ENCODE measurements at places on chromosomes 3 and 15.

- no peak for DNase-seq
Observed at GRCh38 chr3:62703451-62704167, 171.6 kb downstream of the CADPS start.

GRCh38 chr3:25433868-25434267, 5.8 kb downstream of the RARB start:
- DNase-seq = no peak

- DNase-seq = no peak
Observed at GRCh38 chr3:68515237-68515636, 417.1 kb downstream of the TAFA4 start.

GRCh38 chr15:71893691-71894090, 83.3 kb downstream of the NR2E3 start:
- no peak for DNase-seq

DNA sequence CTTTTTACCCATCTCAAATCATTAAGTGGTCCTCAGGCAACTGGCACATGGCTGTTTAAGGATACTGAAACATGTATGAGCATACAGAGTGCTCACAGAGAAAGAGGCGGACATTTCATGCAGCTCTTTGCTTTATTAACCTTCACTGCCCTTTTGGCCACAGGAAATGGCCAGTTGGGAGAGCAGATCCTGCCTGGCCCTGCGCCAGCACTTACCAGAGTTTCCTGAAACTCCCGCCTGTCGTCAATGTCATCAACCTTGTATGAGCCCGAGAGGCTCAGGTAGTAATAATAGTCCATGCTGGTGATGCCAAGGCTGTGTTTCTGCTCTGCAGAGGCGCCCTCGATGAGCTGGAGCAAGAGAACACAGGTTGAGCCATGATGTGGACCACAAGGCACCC, 17.8 kb downstream of the LDHAL6B start:
- no peak for DNase-seq

DNA sequence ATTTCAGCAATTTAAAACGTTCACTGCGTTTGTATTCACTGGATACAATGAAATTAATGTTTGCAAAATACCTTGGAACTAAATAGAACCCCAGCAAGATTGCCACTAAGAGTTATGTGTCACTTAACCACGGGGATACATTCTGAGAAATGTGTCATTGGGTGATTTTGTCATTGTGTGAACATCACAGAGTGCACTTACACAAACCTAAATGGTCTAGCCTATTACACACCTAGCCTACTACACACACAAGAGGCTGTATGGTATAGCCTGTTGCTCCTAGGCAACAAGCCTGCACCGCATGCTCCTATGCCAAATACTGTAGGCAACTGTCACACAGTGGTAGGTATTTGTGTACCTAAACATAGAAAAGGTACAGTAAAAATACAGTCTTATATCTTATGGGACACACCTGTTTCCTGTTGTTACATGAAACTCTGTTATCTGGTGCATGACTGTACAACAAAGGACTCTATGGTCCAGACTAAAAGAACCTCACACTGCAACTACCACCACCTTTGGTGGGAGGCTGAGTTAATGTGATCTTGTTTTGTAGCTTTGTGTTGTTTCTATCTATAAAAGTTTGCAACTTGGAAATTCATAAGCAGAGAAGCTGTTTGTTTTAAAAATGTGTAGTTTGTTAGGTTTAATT, 92.2 kb upstream of the NTRK3 start:
- no peak for DNase-seq

DNA sequence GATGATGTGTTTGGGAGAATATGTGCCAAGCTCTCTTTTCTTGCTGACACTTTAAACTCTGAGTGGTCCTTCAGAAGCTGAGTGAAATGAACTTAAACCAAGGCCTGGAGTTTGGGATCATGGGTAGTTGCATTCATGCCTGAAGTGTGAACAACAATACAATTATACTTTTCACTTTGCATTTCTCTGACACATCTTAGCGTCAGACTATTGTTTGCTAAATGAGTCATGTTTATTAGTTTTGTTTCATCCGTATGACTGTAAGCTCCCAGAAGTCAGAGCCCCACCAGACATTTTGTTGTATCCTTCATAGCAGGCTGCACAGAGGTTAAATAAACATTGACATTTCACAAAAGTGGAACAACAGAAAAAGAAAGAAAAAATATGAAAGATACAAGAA, 542.6 kb downstream of the TUSC7 start:
- DNase-seq = no peak

- peak; percentile 99 for DNase-seq
Observed at GRCh38 chr15:90352107-90352893, at the start of gene ZNF774. ZNF774 (plus strand) TSS chr15:90352284; CDS start chr15:90354661, 2,377 bp downstream.

GRCh38 chr15:101089579-101090427, 162.0 kb downstream of the CHSY1 start:
- no peak for DNase-seq

DNA sequence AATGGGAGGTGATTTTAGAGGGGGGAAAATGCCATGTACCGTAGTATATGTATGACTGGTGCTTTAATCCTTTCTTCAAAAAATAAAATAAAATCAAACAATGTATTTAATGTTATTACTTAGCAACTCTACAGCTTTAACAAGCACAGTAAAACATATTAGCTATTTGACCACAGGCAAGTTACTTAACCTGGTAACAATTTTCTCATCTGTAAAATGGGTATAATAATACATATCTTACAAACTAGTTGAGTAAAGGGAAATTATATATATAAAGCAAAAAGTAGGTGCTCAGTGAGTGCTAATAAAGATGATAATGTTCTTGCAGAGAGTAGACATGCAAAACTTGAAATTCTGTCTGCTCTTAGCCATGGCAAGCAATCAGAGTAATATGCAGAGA, 27.9 kb downstream of the SSR3 start:
- DNase-seq = no peak

DNA sequence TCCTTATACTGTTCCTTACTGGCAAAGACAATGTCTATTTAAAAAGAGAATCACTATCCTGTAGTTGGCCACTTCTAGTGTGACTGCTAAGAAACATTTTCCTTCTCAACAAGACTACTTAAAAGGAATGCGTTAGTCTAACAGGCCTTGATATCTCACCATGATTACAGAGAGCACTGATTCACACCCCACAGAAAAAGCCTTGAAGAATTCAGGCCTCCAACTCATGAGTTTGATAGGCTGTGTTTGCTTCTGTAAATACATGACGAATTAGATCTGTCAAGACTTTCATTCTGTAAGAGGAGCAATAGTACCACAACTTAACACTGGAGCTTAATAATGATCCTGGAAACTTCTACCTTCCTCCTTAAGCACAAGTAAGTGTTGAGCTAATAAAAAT, 432.8 kb upstream of the NR2F2 start:
- DNase-seq = no peak

GRCh38 chr15:101105059-101105891, 146.6 kb downstream of the CHSY1 start:
- DNase-seq = no peak

GRCh38 chr3:194070634-194071409, 65.1 kb upstream of the HES1 start:
- DNase-seq = peak; percentile 94

DNA sequence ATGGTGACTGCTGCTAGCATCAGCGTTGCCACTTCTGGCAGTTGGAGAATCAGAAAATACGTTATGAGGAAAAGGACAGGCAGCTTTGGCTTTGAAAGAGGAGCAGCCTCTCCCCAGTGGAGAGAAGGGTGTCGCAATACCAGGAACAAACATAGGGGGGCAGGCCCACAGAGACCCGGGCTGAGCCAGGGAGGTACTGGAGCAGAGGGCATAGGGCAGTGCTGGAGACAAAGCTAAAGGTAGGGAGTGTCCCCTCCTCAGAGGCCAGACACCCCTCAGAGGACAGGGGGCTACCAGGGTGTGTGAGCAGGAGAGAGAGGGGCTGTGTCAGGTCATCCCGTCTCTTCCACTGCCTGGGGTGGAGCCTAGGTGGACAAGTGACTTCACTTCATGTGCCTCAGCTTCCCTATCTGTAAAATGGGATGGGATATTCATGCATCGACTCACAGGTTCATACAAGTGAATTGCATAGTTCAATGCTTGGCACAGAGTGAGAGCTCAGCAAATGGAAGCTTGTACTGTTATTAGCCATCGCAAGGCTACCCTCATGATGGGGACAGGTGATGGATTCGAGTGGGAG, 49.7 kb upstream of the LIMD1 start:
- no peak for DNase-seq

DNA sequence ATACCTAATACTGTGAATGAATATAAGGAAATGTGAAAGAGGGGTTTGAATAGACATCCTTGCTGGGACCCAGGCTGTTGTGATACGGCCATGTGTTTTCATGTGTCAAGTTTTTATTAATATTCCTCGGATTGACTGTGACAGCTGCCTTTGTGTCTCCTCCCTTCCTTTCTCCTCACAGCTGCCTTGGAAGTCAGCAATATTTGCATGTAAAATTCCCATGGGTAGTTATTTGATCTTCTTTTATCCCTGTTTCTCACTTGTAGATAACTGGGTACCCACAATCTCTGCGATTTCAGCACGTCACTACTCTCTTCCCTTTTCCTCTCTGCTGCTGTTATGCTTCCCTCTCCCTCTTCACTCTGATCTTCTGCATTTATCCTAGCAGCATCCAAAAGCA, 9.4 kb downstream of the GPR156 start:
- DNase-seq = no peak

GRCh38 chr15:85543741-85544155, 163.3 kb downstream of the AKAP13 start:
- DNase-seq = no peak

- no peak for DNase-seq
Observed at GRCh38 chr15:65194826-65195547, 9.8 kb upstream of the CLPX start.

DNA sequence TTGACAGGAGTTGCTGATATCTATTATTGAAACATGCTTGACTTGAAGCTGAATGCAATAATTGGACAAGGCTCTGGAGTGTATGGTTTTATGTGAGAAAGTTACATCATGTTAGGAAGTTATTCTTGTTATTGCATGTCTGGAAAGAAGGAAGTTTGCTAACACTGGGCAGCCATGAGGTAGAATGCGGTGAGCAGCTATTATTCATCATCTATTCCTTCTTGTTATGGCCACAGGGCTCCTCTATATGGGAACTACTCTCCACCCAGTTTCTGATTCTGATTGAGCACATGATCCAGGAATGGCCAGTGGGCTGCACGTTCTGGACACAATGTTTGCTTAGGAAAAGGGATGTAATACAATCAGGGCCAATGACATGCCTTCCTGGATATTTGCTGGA, 37.8 kb upstream of the SCN5A start:
- no peak for DNase-seq

DNA sequence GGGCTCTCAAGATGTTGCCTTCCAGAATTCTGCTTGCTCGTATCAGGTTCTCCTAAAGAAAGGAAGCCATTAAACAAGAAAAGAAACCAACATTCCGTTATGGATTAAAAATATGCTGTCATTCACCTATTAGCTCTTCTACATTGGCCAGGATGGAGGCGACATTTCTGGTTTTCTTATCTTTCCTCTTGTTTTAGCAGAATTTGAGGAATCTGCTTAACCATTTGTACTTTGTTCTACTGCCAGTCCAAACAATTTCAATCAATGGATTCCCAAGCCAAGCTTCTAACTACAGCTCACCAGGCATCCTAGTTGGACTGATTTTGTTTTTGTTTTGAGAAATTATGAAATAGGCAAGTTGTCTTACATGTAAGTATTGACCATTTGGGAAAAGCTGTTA, 164.6 kb upstream of the TSC22D2 start:
- no peak for DNase-seq

GRCh38 chr15:100263721-100264455, 77.9 kb downstream of the ADAMTS17 start:
- no peak for DNase-seq

DNA sequence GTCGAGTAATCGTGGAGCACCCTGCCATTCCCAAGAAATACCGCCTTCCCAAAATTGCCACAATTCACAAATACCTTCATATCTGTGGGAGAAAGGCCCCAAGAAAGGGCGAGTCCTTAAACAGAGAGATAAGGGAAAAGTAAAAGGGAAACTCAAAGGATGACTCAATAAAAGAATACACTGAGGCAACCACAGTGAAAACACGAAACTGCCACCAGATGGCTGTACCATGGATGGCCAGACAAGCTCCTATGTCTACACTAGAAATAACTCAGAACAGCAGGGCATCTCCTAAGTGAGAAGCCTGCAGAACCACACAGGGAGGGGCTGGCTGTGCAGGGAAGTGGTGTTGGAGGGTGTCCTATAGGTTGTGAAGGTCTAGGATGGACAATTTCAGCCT, 25.0 kb downstream of the SRGAP3 start:
- no peak for DNase-seq

GRCh38 chr3:7847521-7847920, 654.1 kb upstream of the LMCD1 start:
- DNase-seq = no peak

- no peak for DNase-seq
Observed at GRCh38 chr3:150388498-150389418, 19.3 kb upstream of the TSC22D2 start.

- no peak for DNase-seq
Observed at GRCh38 chr15:51350723-51351122, 9.3 kb downstream of the GLDN start.

DNA sequence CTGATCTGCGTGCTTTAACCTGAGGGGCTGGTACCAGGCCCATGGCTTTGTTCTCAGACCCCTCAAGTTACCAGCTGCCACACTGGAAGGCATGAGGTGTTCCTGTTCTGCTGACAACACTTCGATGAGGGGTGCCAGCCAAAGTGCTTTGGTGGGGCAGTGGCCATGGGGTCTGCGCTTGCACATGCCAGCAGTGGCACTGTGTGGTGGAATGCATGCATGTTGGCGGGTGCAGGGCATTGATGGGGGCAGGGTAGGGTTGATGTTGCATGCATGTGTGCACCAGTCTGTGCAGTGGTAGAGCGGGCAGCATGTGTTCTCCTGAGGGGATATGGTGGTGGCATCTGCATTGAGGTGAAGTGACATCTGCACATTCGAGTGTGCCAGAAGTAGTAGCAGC, 497.0 kb downstream of the SQOR start:
- no peak for DNase-seq

DNA sequence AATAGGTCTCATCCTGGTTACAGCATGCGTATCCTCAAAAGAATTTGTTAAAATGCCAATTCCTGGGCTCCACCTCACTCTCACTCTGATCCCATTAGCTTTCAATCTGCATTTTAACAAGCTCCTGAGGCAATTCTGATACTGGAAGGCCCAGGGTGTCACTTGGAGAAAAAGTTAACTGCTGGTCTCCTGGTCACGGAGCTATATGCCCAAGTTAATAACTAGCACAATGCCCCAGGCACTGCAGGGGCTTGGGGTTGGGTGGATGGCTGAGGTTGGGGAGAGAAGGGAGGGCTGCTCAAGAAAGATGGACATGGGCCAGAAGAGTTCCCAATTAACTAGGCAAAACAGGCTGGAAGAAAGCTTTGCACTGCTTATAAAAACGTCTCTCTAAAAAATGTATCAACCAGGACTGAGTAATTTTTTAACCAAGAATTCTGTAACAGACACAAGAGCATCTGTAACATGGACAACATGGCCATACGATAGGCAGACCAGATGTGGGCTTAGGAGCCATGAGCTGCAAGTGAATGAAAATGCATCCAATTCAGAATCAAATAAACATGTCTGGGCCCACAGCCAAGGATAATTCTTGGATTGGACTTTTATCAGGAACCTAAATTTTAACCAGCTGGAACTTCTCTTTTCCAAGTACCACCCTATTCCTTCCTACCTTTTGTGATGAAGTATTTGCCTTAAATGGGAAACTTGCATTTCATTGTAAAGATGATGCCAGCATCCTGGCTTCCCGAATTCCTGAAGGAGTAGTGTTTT, 4.2 kb downstream of the IL17RD start:
- no peak for DNase-seq
